ENCODE measurements at places on chromosomes 16 and 17. TPM values are rescaled to one million over a fixed set of nuclear protein-coding genes. Genes with fewer than 3 reads are reported as not detected.

The SLC13A2 gene
- total RNA-seq = not detected

- H3K27me3 ChIP-seq = no peaks in the 10 kb centered on the region
- no peaks in the 10 kb centered on the region for H3K36me3 ChIP-seq
- H3K4me1 ChIP-seq = peaks cover 13% of the 10 kb centered on the region
- no peak overlapping the region for H3K4me3 ChIP-seq
These were observed 43.5 kb downstream of the SNX29 start for GRCh38 chr16:12020009-12020408.

The PPP1R27 gene
- total RNA-seq = 1.00 TPM

DNA sequence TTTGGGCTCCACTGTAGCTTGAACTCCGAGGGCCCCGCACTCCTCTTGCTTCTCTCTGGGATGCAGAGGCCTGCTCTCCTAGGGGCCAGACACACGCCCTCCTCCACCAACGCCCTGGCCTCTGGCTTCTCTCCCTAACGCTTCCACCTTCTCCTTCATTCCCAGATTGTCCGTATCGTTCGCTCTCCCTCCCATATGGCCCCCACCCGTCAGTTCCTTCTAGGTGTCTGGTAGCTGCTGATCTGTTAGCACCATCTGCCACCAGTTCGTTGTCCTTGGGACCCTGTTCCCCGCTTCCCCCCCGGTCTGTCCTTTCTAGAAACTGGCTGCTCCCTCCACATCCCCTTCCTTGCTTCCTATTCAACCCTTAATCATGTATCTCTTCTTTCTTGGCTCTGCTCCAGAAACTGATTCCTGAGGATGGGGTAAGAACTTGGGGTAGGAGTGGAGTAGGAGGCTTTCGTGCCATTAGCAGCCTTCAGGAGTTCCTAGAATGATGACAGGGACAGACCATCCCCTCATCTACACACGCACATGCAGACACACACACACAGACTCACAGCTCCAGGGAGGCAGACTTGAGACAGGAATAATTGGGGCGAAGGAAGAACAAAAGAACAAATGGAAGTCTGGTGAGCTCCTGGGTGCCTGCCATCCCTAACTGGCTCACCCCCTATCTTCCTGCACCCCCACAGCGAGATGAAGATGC lies 4.3 kb downstream of the ATP1B2 start:
- no peaks in the 10 kb centered on the region for H3K36me3 ChIP-seq
- no peak overlapping the region for H3K4me3 ChIP-seq
- peaks cover 16% of the 10 kb centered on the region for H3K4me1 ChIP-seq
- no peak overlapping the region for H3K27ac ChIP-seq
- peaks cover 5% of the 10 kb centered on the region for H3K27me3 ChIP-seq
- DNase-seq = no peak

The KRT28 gene
- not detected for total RNA-seq

GRCh38 chr17:5110816-5111215 lies 862 bp downstream of the ZNF232 start:
- peak overlapping the region; percentile 68 for H3K27ac ChIP-seq
- H3K4me1 ChIP-seq = peaks cover 29% of the 10 kb centered on the region
- H3K36me3 ChIP-seq = peaks cover 29% of the 10 kb centered on the region
- DNase-seq = peak; percentile 10
- H3K4me3 ChIP-seq = peak overlapping the region; percentile 99

The TNFRSF17 gene
- total RNA-seq = not detected

The HBZ gene
- not detected for total RNA-seq

The EVPLL gene
- 0.07 TPM for total RNA-seq

DNA sequence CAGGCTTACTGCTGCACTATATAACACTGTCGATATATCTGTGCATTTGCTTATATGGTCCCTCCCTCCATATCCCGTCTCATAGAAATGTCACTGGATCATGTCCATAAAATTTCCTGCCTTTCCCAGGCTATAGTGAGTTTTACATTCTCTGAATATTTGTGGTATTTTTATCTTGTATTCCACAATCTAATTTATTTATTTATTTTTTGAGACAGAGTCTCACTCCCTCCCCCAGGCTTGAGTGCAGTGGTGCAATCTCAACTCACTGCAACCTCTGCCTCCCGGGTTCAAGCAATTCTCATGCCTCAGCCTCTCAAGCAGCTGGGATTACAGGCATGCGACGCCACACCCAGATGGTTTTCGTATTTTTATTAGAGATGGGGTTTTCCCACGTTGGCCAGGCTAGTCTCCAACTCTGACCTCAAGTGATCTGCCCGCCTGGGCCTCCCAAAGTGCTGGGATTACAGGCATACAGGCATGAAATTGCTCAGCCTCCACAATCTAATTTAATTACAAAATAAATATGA lies 12.9 kb downstream of the TRIM37 start:
- H3K27me3 ChIP-seq = no peaks in the 10 kb centered on the region
- peak; percentile 15 for DNase-seq
- no peak overlapping the region for H3K27ac ChIP-seq
- no peak overlapping the region for H3K4me3 ChIP-seq

The ABCA8 gene
- total RNA-seq = not detected

GRCh38 chr17:78185981-78186691 lies 716 bp downstream of the TK1 start:
- H3K4me1 ChIP-seq = peaks cover 62% of the 10 kb centered on the region
- peaks cover 7% of the 10 kb centered on the region for H3K36me3 ChIP-seq
- DNase-seq = no peak
- H3K4me3 ChIP-seq = peak overlapping the region; percentile 94

DNA sequence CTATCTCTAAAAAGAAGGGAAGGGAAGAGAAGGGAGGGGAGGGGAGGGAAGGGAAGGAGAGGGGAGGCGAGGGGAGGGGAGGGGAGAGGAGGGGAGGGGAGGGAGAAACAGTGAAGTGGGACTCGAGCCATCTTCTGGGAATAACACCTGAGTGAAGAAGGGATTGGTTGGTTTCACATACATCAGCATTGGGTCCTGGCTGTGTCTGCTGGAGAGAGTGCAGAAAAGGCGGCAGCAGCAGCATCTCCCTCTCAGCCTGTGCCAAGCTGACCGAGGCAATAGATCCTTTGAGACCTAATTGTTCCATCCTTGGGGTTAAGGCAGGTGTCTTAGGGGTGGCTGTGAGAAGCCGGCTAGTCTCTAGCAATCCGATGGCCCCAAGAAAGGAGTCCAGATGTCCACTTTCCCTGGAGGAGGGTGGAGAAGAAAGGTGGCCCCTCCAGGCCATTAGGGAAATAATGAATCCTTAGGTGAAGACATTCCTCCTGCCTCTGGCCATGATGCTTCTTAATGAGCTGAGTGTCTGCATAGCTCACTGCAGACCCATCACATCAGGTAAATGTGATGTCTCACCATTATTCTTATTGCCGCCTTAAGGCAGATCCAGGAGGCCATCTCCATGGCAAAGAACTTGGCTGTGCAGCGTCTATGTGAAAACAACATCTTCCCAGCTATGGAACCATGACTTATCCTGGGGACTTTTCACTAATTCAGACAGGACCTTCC lies 71.6 kb downstream of the WIPI1 start:
- peaks cover 100% of the 10 kb centered on the region for H3K4me1 ChIP-seq
- H3K4me3 ChIP-seq = no peak overlapping the region
- DNase-seq = no peak
- H3K27ac ChIP-seq = peak overlapping the region; percentile 97
- H3K36me3 ChIP-seq = no peaks in the 10 kb centered on the region

DNA sequence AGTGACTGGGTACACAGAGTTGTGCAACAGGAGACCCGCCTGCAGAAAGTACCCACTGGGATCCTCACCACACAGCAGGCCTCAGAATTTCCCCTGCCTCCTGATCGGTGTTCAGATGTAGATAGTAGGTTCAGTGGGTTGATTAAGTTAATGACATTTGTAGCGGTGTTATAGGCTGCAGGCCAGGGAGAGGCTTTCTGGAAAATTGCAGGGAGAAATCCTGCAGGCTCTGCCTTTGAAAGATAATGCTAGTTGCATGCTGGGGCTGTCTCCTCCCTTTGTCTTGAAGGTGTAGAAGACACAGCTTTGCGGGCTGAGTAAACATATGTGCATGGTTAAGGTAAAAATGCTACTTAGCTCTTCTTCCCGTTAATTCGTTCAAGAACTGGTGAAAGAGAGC lies 406.3 kb upstream of the RBFOX1 start:
- no peak for DNase-seq
- H3K4me1 ChIP-seq = no peaks in the 10 kb centered on the region

All from HepG2 (cell line).